Right renal cortex interstitium (tissue), 3 donors: ENCODE measurements at places on chromosomes 12 and 14. TPM values are rescaled to one million over a fixed set of nuclear protein-coding genes. Genes with fewer than 3 reads are reported as not detected.

The BCL2L14 gene
- polyA plus RNA-seq: 0.15 TPM

The C3AR1 gene
- polyA plus RNA-seq: 3.5 TPM

The ERP27 gene
- 40.5 TPM for polyA plus RNA-seq

The PKP2 gene
- polyA plus RNA-seq: 24.1 TPM

The VDR gene
- 4.3 TPM for polyA plus RNA-seq

The PTPN6 gene
- polyA plus RNA-seq: 19.5 TPM

The FAM222A gene
- 8.5 TPM for polyA plus RNA-seq
